ENCODE measurements at places on chromosomes 1 and 21. TPM values are rescaled to one million over a fixed set of nuclear protein-coding genes. Genes with fewer than 3 reads are reported as not detected.

The MRPS21 gene
- total RNA-seq = 32.3 TPM

The SHE gene
- 2.7 TPM for total RNA-seq

The CHRM3 gene
- total RNA-seq = 0.13 TPM

The CFHR2 gene
- total RNA-seq = not detected

The FUCA1 gene
- total RNA-seq = 26.5 TPM

The BNIPL gene
- 0.32 TPM for total RNA-seq

The EIF3I gene
- 261 TPM for total RNA-seq

The KLF17 gene
- 1.4 TPM for total RNA-seq

The MMEL1 gene
- 0.32 TPM for total RNA-seq

The OR2L13 gene
- not detected for total RNA-seq

The ACKR1 gene
- total RNA-seq = not detected

The FMOD gene
- total RNA-seq = 29.5 TPM

The NPHS2 gene
- total RNA-seq = not detected

The CR2 gene
- not detected for total RNA-seq

The TMEM125 gene
- not detected for total RNA-seq

The MYCBP gene
- 10.5 TPM for total RNA-seq

The WNT9A gene
- total RNA-seq = 0.52 TPM

The CLIC4 gene
- 842 TPM for total RNA-seq

The ANGPTL7 gene
- total RNA-seq = 2.9 TPM

The KCNN3 gene
- 0.11 TPM for total RNA-seq

The CFAP107 gene
- total RNA-seq = not detected

The CACNA1S gene
- not detected for total RNA-seq

The PTGFR gene
- total RNA-seq = 101 TPM

The GJA9 gene
- 0.22 TPM for total RNA-seq

The FAM131C gene
- total RNA-seq = 0.26 TPM

The FAM177B gene
- not detected for total RNA-seq

The NCDN gene
- total RNA-seq = 24.5 TPM

The ESRRG gene
- total RNA-seq = not detected

The OR6K3 gene
- not detected for total RNA-seq

The TPTE gene
- not detected for total RNA-seq

The CHI3L2 gene
- total RNA-seq = 128 TPM

The ANKRD35 gene
- 2.8 TPM for total RNA-seq

The AUNIP gene
- total RNA-seq = 0.65 TPM

The CGN gene
- not detected for total RNA-seq

The AQP10 gene
- 0.13 TPM for total RNA-seq

The CAPN9 gene
- not detected for total RNA-seq

The MRTO4 gene
- total RNA-seq = 17.2 TPM

The LRIF1 gene
- total RNA-seq = 15.5 TPM

The SELE gene
- not detected for total RNA-seq

The ADARB1 gene
- 16.5 TPM for total RNA-seq

The C1orf185 gene
- not detected for total RNA-seq

The LRRC53 gene
- not detected for total RNA-seq

The BEND5 gene
- 1.0 TPM for total RNA-seq

The IER5 gene
- 6.1 TPM for total RNA-seq

The GPR52 gene
- total RNA-seq = 3.3 TPM

The KRTAP12-2 gene
- not detected for total RNA-seq

The BTBD8 gene
- total RNA-seq = 8.8 TPM

The LCE2B gene
- not detected for total RNA-seq

The HOOK1 gene
- under 0.01 TPM for total RNA-seq

The GOLT1A gene
- not detected for total RNA-seq

The ARHGEF16 gene
- 0.11 TPM for total RNA-seq

The TACSTD2 gene
- total RNA-seq = 1.5 TPM

The GJA4 gene
- total RNA-seq = 0.11 TPM

The KRTAP21-1 gene
- total RNA-seq = not detected

The ANKRD65 gene
- total RNA-seq = 1.7 TPM

The GNG4 gene
- total RNA-seq = not detected

The CCDC27 gene
- not detected for total RNA-seq

The CDC42BPA gene
- 91.7 TPM for total RNA-seq

The CDC42 gene
- total RNA-seq = 557 TPM
